ENCODE measurements at places on chromosomes 7 and 10.

DNA sequence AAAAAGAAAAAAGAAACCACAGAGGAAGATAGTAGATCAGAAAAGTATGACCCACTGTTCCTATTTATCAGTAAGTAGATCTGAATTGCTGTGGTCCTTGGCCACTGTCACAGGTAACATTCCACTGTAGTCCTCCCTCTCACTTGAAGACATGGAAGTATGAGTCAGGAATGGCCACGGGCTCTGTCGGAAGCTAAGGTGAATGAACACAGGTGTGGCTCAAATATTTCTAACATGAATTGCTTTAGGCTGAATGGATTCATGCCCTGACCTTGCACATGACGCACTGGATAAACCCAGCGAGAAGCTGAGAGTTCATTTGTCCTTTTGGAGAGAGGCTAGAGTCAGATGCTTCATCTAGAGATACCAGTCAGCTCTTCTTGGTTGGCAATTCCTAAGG, 224.5 kb upstream of the SP8 start:
- DNase-seq = no peak

- DNase-seq = no peak
These were observed 42.7 kb upstream of the LAMB1 start for GRCh38 chr7:108045669-108046068.

DNA sequence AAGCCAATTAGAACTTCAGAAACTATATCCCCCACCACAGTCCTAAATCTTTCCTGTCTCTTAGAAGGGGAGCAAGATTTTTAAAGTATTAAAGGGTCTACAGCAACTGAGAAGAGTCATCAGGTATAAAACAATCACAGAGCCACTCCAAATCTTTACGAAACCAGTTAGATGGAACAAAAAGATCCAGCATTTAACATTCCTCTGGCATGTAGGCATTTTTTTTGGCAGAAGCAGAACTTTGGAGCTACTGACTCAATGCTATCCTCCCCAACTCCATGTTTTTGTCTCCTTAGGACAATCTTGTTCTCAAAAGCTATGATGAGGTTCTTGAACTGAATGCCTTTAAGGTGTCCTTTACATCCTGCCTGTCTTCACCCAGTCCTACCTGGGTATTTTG, 333.3 kb downstream of the PRPF18 start:
- DNase-seq = no peak

DNA sequence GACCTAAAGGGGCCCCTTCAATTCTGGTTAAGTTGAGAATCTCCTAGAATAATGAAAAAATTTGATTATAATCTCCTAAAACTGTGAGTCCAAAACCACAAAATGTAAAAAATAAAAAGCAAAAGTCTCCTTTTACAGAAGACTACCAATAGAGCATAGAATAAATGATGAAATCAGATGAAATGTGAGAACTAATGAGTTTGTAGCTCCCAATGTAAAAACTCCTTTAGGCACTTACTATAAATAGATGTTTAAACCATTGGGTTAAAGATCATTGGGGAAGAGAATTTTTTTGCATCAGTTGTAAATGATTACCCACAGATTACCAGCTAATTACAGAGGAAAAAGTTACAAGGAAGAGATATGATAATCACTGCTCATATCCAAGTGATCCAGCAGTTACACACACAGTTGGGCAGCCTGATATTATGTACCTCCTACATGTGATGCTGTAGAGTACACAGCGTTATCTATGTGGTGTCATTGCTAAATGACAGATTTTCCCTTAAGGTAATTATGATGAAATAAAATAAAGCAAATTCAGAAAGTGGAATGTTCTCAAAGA, 282.7 kb upstream of the SEMA3D start:
- DNase-seq = no peak

DNA sequence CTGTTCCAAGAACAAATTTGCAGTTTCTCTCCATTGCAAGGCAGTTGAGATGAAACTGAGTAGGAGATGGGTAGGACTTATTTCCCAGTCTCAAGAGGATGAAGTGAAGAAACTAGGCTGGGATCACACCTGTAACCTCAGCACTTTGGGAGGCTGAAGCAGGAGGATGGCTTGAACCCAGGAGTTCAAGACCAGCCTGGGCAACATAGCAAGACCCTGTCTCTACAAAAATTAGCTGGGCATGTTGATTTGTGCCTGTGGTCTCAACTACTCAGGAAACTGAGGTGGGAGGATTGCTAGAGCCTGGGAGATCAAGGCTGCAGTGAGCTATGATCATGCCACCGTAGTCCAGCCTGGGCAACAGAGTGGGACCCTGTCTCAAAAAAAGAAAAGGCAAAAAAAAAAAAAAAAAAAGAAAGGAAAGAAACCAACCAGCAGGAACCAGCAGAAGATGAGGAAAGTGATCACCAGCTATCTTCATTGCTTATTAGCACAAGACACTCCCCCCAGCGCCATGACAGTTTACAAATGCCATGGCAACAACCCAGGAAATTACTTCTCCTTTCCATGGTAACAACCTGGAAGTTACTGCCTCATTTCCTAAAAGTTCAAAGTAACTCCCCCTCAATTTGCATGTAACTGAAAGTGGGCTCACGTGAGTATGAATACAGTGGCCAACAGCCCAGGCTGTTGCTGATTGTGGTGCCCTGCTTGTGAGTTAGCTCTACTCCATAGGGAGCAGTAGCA, 18.3 kb upstream of the ST8SIA6 start:
- DNase-seq = no peak

DNA sequence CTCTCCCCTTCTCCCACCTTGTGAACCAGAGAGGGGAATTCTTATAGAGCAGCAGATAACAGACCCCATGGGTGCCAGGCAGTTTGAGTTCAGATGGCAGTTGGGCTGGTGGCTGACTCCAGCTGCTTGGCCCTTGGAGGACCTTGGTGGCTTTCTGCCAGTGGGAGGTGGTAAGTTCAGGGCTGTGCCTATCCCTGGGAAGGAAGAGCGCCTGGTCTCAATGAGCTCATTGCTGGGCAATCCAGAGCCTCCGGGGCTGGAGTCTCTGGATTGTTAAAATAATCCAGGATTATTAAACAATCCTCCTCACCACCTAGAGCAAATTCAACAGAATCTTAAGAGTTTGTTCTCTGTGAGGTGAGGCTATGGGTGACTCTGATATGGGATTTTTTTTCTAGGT, 105.2 kb downstream of the FANK1 start:
- DNase-seq = no peak

GRCh38 chr10:102669206-102670064, 25.2 kb downstream of the TRIM8 start:
- no peak for DNase-seq

DNA sequence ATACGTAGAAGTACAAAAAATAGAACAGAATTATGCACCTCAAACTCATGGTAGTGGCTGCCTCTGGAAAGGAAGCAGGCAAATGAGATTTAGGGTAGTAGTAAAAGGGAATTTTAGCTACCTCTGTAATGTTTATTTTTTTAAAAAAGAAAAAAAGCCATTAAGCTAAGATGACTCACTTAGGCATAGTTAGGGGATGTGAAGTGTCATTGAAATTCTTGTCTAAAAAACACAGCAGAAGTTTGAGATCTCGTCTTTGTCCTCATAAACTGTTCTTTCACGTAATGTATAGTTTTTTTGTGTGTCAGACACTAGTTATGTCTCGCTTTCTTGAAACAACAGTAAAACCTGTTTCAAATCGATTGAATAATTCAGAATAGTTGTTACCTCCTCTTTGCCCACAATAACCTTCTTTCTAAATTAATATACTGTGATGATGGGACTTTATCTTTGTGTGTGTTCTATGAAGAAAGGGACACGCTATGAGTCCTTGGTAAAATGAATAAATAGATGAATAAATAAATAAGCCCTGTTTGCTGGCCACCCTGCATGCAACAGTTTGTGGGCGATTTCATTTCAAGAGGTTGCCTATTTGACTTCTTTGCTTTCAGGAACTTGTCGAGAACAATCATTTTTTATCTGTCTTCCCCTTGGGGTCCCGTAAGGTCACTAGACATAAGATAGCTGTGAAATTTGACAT, 14.5 kb upstream of the FBXW4 start:
- DNase-seq = no peak

- no peak for DNase-seq
These were observed 102.8 kb downstream of the MICU1 start for GRCh38 chr10:72523062-72523461.

GRCh38 chr7:38881947-38882684, 26.9 kb downstream of the VPS41 start:
- no peak for DNase-seq

- DNase-seq = no peak
These were observed 891.9 kb upstream of the MBL2 start for GRCh38 chr10:53664282-53665019.

DNA sequence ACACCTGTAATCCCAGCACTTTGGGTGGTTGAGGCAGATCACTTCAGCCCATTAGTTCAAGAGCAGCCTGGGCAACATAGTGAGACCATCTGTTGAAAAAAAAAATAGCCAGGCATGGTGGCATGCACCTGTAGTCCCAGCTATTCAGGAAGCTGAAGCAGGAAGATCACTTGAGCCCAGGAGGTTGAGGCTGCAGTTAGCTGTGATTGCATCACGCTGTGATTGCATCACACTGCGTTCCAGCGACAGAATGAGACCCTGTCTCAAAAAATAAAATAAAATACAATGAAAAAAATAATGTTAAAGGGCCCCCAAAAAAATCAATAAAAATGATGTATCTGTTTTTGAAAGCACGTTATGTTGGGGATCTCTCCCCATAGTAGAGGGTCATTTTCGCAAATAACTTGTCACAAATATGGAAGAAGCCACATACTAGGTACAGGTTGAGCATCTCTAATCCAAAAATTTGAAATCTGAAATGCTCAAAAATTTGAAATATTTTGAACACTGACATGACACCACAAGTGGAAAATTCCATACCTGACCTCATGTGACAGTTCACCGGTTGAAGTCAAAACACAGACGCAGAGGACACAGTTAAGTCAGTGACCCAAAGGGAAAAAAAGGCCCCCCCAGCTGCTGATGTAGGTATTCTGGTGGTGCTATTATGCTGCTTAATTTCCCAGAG, 9.5 kb downstream of the CISD1 start:
- no peak for DNase-seq

DNA sequence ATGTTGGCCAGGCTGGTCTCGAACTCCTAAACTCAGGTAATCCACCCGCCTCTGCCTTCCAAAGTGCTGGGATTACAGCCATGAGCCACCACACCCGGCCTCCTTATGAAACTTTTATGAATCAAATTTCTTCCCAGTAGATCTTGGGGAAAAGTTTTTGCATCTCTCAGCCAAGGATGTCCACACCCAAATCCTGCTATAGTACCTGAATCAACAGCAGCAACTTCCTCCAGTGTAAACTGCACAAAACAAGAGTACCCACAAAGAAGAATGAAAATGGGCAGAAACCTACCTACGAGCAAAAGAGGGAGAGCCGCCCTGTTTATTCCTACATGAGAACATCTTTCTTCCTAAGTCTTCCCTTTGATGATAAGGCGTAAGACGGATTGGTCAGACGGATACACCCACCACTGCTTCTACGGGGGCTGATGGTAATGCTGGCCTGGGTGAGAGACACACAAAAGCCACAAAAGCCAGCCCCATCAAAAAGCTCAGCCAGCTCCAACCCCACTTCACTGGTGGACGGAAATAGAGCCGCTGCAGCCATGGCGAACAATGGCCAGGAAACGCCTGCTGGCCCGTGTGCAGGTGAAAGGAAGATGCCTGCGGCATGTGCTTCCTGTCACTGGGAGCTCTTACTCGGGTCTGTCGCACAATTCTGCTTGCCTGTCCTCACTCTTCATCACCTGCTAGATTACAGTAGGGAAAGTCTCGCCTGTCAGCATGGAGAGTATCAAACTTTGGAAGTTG, 10.4 kb downstream of the JCAD start:
- no peak for DNase-seq

GRCh38 chr10:11949152-11949551, 93.5 kb downstream of the UPF2 start:
- DNase-seq = no peak

DNA sequence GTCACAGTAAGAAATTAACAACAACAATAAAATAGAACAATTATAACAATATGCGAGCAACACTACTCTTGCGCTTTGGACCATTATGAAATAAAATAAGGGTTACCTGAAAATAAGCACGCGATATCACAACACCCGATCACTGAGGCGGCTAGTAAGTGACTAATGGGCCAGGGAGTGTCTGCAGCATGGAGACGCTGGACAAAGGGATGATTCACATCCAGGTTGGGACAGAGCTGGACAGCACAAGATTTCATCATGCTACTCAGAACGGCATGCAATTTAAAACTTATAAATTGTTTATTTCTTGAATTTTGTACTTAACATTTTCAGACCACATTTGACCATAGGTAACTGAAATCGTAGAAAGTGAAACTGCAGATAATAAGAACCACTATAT, 15.6 kb downstream of the HIBADH start:
- no peak for DNase-seq

DNA sequence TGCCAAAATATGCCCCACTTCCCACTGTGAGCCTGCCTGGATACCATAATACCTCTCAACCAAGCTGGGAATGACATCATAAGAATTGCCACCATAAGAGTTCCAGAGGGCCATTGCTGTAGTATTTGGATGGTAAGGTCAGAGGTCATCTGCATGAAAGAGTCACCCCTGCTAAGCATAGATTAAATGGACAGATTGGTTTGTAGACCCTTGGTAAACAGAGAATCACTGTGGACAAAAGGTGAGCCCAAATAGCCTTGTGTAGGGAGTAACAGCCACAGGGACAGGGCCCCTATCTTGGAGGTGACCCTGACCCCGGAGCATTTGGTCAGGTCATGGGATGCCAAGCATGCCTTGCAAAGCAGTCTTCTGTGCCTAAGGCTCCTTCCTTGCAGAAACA, 129.7 kb downstream of the GPAM start:
- no peak for DNase-seq

- no peak for DNase-seq
These were observed 163.2 kb downstream of the AVL9 start for GRCh38 chr7:32658467-32658869.

DNA sequence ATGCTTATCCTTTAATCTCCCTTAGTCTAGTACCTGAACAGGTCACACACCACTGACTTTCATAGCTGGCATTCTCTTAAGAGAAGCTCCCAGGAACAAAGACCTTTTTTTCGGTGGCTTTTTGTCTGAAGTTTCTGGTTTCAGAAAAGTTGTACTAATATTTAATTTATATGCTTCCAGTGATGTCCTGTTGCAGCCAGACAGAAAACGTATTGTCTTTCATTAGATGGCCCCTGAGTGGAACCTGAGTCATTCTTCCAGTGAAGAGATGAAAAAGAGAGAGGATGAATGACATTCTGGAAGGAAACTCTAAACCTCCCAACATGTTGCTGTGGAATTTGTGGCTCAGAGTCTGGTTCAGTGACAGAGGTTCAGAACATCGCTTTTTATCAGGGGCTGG, 274.8 kb upstream of the TAC1 start:
- no peak for DNase-seq

DNA sequence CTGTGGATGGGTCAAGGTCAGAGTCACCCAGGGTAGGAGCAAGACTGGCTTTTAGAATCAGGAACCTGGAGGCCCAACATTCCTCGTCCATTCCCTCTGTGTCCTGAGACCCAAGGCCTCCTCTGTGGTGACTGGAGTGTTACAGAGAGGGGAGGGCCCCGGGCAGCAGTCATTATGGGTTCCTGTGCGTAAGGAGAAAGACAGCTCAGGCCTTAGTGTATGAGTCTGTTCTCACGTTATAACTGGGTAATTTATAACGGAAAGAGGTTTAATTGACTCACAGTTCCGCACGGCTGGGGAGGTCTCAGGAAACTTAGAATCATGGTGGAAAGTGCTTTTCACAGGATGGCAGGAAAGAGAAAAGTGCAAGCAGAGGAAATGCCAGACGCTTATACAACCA, 422.3 kb downstream of the TCERG1L start:
- DNase-seq = no peak
